ENCODE measurements at places on chromosomes 11 and 22.

GRCh38 chr11:83827520-83827919 lies 541.4 kb upstream of the CCDC90B start:
- no peak for DNase-seq

DNA sequence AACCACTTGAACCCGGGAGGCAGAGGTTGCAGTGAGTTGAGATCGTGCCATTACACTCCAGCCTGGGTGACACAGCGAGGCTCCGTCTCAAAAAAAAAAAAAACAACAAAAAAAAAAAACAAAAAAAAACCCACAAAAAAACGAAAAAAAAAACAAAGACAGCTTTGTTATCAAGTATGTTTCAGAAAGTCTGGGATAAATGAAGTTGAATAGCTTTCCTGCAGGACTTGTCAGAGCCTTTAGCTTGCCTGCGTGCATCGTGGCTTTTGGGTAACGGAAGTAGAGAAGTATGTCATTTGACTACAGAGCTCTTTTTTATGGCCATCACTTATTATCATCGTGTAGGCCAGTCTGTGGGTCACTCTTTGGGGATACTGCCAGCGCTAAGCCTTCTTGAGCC lies 14.6 kb downstream of the TRIOBP start:
- no peak for DNase-seq

DNA sequence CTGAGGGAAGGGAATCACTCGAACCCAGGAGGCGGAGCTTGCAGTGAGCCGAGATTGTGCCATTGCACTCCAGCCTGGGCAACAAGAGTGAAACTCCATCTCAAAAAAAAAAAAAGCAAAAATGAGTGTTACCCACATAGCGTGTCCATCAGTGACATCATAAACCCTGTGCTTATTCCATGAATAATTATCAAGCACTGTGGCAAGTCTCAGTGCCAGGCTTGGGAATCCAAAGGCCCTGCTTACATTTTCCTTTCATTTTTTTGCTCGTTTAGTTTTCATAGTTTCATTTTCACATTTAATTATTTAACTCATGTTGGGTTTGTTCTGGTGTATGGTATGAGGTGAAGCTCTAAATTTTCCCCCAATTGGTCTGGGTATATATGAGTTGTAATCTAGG lies 46.5 kb downstream of the NEU3 start:
- DNase-seq, result no peak

GRCh38 chr22:20574920-20575353 lies 67.5 kb downstream of the MED15 start:
- DNase-seq, result no peak

GRCh38 chr22:46708766-46709330 lies 29.2 kb downstream of the CERK start:
- no peak for DNase-seq

DNA sequence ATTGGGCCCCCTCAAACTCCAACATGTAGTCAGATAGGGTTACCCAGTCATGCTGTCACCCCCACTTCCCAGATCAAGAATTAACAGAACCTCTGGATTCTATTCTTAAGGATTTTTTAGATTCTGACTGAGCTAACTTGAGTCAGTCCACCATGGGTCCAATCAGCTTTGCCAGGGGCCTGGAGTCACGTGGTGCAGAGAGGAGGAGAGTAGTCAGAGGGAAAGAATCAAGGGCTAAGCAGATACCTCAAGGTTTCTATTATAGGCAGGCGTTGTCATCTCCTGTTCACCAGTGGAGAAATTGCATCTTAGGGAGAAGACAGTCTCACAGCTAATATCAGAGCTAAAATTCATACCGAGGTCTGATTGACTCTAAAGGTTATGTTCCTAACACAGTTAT lies 28.2 kb downstream of the FZD4 start:
- no peak for DNase-seq

- no peak for DNase-seq
These were observed 10.3 kb downstream of the DHCR7 start for GRCh38 chr11:71437879-71438278.

DNA sequence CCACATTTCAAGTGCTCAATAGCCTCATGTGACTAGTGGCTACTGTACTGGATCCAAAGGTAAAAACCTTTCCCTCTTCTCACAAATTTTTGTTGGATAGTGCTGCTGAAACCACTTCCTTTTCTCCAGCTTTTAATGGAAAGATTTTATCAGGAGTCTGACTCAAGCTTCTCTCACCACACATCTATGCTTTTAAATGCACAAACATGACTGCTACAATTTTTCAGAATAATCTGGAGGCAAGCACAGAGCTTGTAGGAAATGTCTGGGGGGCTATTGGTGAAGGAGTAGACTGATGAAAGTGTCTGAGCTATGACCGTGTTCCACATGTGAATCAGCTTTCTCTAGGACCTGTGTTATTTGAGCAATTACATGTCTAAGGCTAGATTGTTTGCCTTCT lies 101.1 kb upstream of the FAT3 start:
- no peak for DNase-seq

- DNase-seq, result no peak
These were observed 133.3 kb upstream of the PARVA start for GRCh38 chr11:12243911-12244550.

- DNase-seq, result no peak
These were observed 69.3 kb upstream of the TNRC6B start for GRCh38 chr22:40108396-40108795.

GRCh38 chr11:82225930-82226329 lies 507.7 kb downstream of the FAM181B start:
- no peak for DNase-seq

DNA sequence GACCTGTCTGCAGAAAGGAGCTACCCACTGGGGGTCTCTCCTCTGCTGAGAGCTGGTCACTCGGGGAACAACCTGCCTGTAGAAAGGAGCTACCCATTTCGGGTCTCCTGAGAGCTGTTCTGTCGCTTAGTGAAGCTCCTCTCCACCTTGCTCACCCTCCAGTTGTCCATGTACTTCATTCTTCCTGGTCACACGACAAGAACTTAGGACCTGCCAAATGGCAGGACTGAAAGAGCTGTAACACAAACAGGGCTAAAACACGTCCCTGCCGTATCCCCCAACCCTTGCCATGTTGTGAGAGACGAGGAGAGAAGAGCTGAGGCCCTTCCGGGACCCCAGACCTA lies 24.1 kb upstream of the RNASEH2C start:
- DNase-seq, result no peak

DNA sequence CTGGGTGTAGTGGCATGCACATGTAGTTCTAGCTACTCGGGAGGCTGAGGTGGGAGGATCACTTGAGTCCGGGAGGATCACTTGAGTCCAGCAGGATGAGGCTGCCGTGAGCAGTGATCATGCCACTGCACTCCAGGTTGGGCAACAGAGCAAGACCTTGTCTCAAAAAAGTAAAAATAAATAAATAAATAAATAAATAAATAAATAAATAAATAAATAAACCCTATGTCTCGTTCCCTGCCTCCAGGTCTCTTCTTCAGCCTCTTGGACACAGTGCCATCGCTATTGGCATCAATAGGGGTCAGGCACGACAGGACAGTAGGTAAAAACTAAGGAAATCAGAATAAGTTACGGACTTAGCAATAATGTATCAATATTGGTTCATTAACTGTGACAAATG lies 23.4 kb upstream of the SYT12 start:
- DNase-seq, result no peak

Data from stimulated activated CD8-positive, alpha-beta memory T cell treated with anti-CD3 and anti-CD28 coated beads, Interleukin-15, amount 100 ng/mL, for 4 hours (primary cell).